ENCODE measurements at places on chromosomes 7 and 10.
A peak's percentile ranks its signal among the peaks of the same experiment; 100 is the strongest.

- peak; percentile 66 for DNase-seq
Observed at GRCh38 chr7:101390901-101391301, 28.2 kb downstream of the COL26A1 start.

DNA sequence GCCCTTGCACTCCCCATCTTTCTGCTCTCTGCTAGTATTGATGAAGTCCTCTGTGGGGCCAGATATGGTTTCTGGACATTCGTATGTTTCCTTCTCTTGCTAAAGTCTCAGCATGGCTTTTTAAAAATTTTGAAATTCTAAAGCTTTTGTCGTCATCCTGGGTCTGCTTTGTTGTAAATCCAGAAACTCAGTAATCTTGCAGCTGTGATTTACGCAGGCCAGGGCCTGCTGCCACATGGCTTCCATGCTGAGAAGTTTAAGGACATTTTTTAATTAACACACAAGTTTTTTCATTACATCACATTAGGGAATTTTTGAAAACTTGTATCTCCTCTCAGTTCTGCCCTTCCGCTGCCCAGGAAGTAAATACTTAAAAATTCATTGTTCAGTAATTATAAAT, 686.1 kb upstream of the IGFBP3 start:
- no peak for DNase-seq

DNA sequence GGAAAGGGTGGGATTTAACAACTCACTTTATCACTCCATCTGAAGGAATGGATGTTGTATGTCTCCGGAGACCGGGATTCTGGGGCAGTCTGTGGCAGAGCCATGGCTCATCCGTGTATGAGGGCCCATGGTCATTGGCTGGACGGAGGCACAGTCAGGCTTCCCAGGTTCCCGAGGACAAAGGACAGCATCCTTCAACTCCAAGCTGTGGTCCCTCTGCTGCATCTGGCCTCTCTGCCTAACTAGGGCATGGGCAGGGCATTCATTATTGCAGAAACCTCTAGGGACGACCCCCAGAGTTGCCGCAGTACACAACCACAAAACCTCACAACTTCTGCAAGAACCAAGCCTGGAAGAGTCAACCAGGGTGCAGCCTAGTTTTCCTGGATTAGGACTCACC, 525.2 kb downstream of the GLRX3 start:
- no peak for DNase-seq

GRCh38 chr10:114400091-114400490, 4.2 kb downstream of the AFAP1L2 start:
- DNase-seq: no peak

DNA sequence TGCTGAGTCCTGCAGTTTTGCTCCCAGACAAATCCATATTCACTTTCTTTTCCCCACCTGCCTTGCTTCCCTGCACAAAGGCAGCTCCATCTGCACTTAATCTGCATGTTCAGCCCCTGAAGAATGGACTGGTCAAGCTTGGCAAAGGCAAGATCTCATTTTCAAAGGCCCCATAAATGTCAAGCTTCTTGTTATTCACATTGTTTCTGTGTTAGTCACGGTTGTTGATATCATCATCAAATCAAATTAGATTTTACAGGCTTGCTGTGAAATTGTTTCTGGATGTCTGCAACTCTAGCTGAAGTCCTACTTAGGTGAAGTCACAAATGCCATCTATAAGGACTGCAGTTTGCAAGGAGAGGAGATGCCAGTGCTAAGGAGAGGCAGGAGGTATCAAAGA, 91.0 kb downstream of the GPAM start:
- no peak for DNase-seq
